ENCODE measurements at places on chromosomes 2 and 18. TPM values are rescaled to one million over a fixed set of nuclear protein-coding genes. Genes with fewer than 3 reads are reported as not detected.

DNER gene
- not detected for total RNA-seq

ABHD3 gene
- 6.9 TPM for total RNA-seq

MOCOS gene
- 0.34 TPM for total RNA-seq

LRATD1 gene
- total RNA-seq = 2.4 TPM

TMEM37 gene
- total RNA-seq = 0.51 TPM

COX5B gene
- total RNA-seq = 337 TPM

DNA sequence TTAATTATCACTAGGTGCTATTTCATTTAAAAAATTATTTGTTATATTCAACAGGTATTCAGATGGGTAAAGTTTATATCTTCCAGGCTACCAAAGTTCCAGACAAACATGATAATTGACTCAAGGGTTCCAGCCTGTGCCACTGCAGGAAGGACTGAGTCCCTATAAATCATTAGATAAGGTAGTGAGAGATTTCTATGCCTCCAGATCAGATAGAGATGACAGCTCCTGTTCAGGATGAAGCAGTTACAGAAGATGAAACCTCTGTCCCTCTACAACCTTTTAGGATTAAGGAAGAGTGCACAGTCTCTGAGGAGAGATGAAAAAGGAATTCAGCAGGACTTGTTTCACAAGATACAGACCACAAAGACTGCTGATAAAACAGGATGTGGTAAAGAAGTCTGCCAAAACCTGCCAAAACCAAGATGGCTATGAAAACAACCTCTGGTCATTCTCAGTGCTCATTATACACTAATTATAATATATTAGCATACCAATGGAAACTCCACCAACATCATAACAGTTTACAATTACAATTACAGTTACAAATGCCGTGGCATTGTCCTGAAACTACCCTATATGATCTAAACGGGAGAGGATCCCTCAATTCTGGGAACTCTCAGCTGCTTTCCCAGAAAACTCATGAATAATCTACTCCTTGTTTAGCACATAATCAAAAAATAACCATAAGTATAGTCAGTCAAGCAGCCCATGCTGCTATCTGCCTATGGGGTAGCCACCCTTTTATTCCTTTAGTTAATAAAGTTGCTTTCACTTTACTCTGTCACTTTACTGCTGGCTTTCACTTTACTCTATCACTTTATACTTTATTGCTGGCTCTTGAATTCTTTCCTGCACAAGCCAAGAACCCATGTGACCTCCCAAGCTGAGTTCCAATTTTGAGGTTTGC lies 288.5 kb downstream of the PDE11A start:
- no peak for DNase-seq

- no peak for DNase-seq
Measured at GRCh38 chr2:128305555-128306080, 13.1 kb downstream of the HS6ST1 start.

DNA sequence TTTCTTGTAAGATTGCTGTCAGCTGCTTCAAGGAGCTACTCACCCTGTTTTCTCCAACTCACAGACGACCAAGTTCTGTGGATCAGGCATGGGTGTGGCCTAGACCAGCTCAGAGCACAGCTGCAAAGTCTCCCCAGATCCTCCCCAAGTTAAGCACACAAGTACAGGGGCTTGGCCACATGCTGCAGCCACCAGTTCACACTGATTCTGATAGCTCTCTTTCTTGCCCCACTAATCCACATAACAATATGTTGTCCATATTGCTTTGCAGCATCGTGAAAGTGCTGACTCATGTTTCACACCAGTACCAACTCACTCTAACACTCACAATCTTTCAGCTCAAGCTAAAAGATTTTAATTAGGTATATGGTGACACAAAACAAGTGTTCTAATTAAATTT lies 437.0 kb downstream of the PARD3B start:
- DNase-seq = no peak

- no peak for DNase-seq
Measured at GRCh38 chr2:43129676-43130547, 96.5 kb downstream of the ZFP36L2 start.

DNA sequence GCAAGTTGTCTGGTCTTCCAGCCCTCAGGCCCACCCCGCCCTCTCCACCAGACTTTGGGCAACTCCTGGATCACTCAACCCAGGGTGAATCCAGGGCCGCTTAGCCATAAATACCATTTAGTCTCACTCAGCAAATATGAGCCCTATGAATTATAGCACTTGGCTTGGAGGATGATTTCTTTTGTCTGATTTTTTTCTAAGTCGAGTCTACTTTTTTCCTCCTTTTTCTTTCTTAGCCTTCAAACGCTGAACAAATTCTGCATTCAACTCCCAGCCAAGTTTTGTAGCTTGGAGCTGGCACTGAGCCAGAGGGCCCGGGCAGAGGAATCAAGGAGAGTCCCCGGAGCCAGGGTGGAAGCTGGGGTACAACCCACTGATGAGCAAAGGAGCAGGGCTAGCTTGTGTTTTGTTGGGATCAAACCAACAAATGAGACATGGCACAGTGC lies 48.7 kb downstream of the SERTAD2 start:
- DNase-seq = no peak

DNA sequence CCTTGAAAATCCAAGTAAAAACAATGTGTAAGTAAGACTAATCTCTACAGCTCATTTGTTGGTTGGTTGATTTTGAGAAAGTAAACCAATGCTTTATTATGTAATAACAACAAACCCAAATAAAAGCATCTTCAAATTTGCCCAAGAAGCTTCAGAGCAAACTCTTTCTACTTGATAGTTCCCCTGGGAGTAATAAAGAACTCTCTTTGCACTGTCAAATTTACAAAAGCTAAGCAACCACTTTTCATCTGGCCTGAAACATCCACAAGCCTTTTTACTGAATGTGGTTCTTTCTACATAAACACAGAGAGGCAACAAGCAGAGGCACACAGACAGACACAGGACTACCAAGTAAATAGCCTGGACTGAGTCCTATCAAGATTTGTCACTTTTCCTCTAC lies 28.8 kb upstream of the CACNB4 start:
- no peak for DNase-seq

DNA sequence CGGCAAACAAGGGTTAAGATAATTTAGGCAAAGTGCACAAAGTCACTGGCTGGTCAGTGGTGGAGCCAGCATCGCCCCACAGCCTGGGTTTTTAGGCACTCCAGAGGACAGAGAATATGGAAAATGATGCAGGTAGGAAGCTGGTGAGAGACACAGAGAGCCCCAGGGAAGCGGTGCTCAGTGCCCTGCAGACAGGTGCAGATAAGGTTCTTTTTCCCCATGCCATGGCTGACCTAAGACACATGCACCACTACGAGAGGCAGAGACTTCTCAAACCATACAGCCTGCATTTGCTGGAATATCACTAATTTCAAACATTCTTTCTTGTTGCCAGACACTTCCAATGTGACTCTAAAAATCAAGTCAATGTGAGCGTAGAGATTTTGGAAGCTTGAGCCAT lies 205.7 kb upstream of the APCDD1 start:
- no peak for DNase-seq

DNA sequence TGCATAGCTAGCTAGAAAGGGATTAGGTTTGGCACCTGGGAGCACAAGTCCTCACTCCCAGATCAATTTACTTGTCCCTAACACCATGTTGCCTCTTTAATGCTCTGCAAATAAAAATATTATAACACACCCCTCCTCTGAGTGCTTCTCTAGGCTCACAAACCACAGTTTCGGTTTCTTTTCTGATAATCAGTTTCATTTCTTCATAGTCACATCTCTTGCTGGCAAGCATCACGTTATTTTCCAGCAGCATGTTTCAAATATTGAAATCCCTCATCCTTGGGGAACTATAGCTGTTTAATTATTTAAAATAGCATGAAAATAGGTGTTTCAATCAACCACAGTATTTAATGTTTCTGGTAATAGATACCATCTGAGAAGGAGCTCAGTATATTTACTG lies 13.9 kb upstream of the SMCHD1 start:
- DNase-seq = no peak

- no peak for DNase-seq
Measured at GRCh38 chr2:105712166-105712915, 32.4 kb upstream of the NCK2 start.

- DNase-seq = no peak
Measured at GRCh38 chr2:101748000-101748399, 50.5 kb downstream of the MAP4K4 start.

GRCh38 chr2:13550285-13551231 lies 833.8 kb downstream of the TRIB2 start:
- no peak for DNase-seq

GRCh38 chr2:55112229-55113031 lies 62.2 kb upstream of the RTN4 start:
- peak; percentile 79 for DNase-seq

GRCh38 chr18:8298186-8298585 lies 311.1 kb upstream of the RAB12 start:
- no peak for DNase-seq

DNA sequence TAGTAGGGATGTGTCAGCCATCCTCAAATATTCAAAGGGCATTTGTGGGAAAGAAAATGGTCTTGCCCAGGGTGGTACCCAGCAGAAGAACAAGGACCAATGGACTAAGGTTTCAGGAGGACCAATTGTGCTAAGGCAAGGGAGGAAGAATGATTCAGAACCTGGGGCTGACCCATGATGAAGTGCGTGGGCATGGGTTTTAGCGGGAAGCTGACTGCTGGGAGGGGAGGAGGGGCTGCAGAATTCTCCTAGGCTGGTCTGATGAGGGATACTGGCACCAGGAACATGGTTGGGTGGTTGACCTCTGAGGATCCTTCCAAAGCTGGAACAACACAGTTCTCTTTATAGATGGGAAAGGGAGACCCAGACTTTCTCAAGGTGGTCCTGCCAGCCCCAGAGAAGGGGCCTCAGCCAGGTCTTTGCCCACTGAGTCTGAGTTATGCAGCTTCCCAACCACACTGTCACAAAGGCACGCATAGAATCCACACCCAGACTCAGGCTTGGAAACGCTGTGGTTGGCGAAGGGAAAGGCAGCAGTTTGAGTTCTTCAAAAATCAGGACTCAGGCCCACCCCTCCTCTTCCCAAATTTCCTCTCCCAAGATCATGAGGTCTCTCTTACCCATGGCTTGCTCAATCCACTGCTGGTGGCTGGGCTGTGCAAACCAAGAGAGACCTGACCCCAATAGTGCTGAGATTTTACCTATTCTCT lies 37.3 kb downstream of the MARCO start:
- no peak for DNase-seq

DNA sequence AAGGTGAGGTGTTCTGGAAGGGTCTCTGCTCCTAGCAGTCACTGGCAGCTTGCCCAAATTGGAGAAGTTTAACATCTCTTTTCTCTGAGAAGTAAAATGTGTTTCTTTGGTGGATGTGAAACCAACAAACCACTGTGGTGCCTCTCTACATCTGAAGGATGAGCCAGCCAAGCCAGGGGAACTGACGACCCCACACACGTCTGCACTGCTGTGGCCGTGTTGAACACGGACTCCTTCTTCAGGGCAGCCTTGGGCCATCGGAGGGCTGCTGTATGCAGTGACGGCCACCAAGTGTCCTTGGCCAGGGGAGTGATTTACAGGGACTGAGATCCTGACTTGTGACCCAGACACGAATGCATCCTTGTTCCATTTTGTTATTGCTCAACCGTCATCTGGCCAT lies 207.8 kb downstream of the ACKR3 start:
- no peak for DNase-seq

DNA sequence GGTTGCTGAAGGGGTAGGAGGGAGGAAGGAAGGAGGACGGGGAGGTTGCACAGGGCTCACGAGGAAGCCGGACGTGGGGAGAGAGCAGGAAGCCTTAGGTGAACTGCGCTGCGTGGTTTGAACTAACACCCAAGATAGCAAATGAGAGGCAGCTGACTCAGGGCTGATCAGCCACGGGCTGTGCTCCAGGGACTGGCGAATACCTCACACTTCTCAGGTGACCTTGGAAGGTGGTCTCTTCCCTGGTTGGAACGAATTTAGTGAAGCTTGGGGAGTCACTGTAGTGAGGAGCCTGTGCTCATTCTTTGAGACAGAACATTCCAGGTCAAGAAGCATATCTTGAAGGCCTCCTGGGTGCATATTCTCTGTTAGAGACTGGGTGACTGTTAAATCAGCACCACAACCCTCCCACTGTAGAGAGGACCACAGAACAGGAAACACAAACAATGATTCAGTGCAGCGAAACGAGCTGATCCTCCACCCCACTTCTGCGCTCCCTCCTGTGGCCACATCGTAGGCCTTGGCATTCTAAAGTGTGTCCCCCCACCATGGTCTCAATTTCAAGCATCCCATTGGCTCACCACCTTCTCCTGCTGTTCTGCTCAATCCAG lies 33.8 kb downstream of the TOGARAM2 start:
- DNase-seq = peak; percentile 27

DNA sequence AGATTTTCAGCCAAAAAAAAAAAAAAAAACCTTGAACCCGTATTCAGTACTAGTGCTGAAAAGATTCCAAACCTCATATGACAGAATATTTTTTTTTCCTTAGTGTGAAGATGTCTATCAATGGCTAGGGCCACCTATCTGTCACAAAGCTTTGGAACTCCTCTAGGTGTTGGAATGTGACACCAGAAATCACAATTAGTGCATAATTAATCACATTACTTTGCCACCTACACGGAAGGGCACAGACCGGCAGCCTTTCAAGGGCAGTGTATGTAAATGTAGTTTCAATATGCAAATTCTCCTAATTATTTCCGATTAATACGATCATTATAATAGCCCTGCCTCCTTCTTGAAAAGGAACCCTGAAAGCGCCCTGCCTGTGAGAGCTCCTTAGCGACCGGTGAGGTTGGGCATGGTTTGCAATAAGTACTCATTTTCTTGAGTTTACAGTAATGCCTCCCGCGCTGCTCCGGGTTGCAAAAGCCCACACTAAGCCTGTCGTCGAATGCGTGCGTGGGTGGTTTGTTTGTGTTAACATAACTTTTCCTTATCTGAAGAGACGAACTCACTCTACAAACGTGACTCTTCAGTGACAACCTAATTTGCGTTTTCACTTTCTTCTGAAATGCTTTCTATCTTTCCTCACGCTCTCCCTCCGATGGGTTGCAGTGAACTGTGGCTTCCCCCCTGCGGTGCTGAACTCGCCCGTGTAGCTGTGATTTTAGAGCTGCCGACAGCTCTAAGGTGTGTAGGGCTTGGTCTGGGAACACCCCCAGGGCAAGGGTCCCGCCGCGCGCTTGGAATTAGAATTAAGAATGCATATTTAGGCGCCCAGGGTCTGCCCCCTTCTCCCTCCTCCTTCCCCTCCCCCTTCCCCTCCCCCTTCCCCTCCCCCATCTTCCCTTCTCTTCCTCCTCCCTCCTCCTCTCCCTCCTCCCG lies 765 bp upstream of the ID2 start:
- DNase-seq = peak; percentile 69

DNA sequence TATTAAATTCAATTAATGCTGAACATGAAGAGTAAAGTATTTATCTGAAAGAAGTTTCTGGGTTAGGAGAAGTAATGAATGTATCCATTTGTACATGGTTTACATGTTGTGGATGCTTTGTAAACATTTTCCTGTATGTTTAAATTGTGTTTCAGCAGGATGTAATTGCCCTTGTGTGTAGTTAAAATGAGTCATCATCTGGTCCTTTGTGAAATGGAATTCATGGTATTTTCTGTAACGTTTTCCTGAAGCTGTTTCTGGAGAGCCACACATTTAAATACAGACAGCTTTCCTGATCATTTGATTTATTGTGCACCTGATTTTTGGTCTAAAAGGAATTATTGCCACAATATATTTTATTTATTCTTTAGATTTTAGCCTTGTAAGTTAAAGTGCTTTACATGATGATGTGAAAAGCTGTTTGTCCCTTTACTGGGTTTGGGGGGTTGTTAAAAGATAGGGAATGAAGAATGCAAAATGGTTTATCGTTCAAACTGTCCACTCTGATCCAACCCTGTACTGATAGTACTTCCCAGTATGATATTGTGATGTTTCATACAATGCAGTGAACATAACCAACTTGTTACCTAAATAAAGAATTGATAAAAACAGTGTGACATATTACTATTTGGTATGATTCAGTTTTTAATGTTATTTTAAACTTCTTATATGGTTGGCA lies 41.7 kb upstream of the SLC3A1 start:
- peak; percentile 82 for DNase-seq

Measured in dermis blood vessel endothelial cell (primary cell).